Stimulated activated naive CD4-positive, alpha-beta T cell (primary cell): ENCODE measurements at places on chromosomes 7 and 10.

DNA sequence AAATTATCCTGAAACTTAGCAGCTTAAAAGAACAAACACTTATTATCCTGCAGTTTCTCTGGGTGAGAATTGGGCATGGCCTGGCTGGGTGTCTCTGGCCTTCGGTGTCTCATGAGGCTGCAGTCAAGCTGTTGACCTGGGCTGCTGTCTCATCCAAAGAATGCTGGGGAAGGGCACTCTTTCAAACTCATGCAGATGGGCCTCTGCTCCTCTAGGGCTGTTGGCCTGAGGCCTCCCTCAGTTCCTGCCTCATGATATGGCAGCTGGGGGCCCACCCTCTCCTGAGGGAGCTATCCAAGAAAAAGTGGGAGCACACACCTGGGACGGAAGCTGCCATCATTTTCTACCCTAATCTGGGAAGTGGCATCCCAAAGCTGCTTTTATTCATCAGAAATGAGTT, 43.6 kb downstream of the DRGX start:
- DNase-seq = no peak

- no peak for DNase-seq
Observed at GRCh38 chr10:104472505-104472904, 118.9 kb downstream of the CFAP58 start.

GRCh38 chr10:29319205-29319781, 30.4 kb downstream of the LYZL1 start:
- no peak for DNase-seq

- DNase-seq = no peak
Observed at GRCh38 chr7:91239772-91240171, 24.5 kb upstream of the FZD1 start.

DNA sequence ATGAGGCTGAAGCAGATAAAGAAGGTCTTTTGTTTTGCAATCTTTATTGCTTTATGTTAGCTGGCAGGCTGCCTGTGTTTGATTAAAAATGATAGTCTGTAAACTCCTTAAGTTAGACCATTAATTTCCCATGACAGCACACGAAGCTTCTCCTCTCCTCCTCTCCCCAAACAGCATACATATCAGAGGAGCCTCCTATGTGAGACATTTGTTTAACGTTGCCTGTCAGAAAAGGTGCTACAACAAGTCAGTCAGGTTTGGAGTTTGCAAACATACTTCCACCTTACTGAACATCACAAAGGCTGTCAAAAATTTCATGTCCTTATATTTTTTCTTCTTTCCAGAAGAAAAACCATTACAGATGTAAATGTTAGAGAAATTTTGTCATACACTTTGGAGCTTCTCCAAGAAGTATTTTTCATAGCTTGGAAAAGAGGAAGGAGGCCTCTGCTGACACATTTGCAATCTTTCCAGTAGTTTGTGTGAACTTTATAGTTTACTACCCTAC, 393.1 kb downstream of the EXOC4 start:
- DNase-seq = no peak

GRCh38 chr7:116522247-116522646, 2.6 kb upstream of the CAV1 start:
- no peak for DNase-seq

- DNase-seq = no peak
Observed at GRCh38 chr10:35251373-35252100, 84.8 kb upstream of the CCNY start.

GRCh38 chr7:112116894-112117293, 89.3 kb downstream of the DOCK4 start:
- DNase-seq = no peak

DNA sequence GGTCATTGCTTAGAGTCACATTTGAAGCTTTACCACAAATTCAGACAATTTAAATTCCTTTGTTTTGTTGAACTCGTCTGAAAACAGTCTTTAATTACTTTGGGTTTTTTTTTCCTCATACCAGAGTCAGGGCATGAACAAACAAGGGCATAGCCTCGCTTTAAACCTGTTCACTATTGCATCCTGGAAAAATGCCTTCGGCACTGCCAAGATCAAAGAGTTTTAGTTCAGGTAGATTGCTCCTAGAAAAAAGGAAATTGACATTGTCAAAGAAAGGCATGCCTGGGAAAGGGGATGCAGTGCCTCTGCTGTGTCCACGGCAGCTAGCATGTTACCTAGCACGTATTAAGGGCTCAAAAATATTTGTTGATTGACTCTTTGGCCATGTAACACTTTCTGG, 235.1 kb downstream of the ARHGAP21 start:
- DNase-seq = no peak

DNA sequence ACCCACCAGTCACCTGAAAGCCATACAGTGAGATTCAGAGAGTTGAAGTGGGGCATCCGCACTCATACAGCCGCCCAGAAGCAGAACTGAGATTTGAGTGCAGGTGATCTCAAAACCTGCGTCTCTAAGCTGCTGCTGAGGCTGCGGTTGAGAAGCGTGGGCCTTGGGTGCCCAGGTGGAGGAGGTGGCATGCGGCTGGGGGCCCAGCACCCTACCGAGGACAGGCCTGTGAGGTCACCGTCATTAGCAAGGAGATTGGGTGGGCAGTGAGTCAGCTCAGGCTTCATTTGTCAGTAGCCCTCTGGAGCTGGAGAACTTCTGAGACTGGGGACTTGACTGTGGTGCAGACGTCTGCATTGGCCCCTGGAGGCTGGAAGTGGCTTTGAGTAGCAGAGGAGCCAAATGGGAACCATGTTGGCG, 29.8 kb downstream of the ZMIZ1 start:
- DNase-seq = no peak

- DNase-seq = no peak
Observed at GRCh38 chr10:95674643-95675042, 18.1 kb upstream of the ALDH18A1 start.

DNA sequence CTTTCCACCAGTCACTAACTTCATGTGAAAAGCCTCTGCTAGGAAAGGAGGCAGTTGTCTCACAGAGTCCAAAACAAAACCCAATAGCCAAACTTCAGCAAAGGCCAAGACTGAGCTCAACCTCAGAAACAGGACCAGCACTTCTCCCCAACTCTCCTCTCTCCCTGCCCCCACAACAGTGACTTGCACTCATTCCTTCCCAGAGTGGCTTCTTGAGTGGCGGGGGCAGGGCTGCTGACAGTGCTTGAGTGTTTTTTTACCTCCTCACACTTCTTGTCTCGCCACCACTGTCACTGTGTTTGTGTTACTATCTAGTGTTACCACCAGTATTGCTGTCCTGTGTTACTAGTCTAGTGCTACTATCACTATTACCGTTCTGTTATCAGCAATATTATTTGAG, 206.8 kb downstream of the KLF6 start:
- no peak for DNase-seq

DNA sequence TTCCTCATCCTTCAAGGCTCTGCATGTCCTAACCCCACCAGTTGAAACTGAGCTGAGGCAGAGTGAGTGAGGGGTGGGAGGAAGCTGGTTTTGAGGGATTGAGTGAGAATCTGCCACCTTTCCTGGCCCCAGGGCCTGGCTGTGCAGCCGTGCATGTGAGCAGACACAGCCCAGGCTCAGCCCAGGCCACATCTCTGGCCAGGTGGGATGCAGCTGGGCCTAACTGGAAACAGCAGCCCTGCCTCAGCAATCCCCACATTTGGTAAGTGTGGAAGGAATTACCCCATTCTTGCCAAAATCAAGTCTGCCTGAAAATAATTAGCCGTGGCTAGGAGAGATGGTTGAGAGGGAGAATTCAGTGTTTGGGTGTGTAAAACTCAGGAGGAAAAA, 116.6 kb downstream of the NEURL1 start:
- DNase-seq = no peak

GRCh38 chr10:73967022-73967429, 30.9 kb upstream of the VCL start:
- no peak for DNase-seq

- DNase-seq = no peak
Observed at GRCh38 chr7:111760043-111760442, 197.8 kb upstream of the IMMP2L start.

- DNase-seq = no peak
Observed at GRCh38 chr10:11488126-11488525, 123.3 kb downstream of the USP6NL start.

GRCh38 chr10:48672596-48673265, 11.9 kb upstream of the WDFY4 start:
- no peak for DNase-seq

DNA sequence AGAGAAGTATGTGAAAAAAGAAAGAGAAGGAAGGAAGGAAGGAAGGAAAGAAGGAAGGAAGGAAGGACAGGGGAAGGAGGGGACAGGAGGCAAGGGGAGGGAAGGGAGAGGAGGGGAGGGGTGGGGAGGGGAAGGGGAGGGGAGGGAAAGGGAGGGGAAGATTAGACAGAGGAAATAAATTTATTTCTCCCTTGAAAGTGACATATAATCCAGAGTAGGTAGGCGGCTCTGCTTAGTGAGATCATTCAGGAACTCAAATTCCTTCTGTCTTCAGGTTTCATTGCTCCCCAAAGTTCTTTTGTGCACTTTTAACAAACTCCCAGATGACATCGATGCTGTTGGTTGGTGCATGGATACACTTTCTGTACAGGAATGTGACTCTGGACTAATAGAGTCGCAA, 594.7 kb upstream of the STEAP1 start:
- no peak for DNase-seq
